ENCODE measurements at places on chromosomes 12 and 14. TPM values are rescaled to one million over a fixed set of nuclear protein-coding genes. Genes with fewer than 3 reads are reported as not detected.

The SDSL gene
- 24.5 TPM for total RNA-seq

The NRL gene
- 0.74 TPM for total RNA-seq

The BMP4 gene
- 2.5 TPM for total RNA-seq

The EGLN3 gene
- total RNA-seq: 5.0 TPM

The NUAK1 gene
- 5.0 TPM for total RNA-seq

The OTOGL gene
- total RNA-seq: not detected

The SYNE3 gene
- total RNA-seq: 0.70 TPM

The UTP20 gene
- total RNA-seq: 13.0 TPM

The UNC79 gene
- total RNA-seq: 0.01 TPM

The DNAJC22 gene
- total RNA-seq: 22.4 TPM

The BTG1 gene
- 51.6 TPM for total RNA-seq

The FAIM2 gene
- total RNA-seq: 0.01 TPM

The KLRG1 gene
- 1.8 TPM for total RNA-seq

The CD163 gene
- total RNA-seq: 0.06 TPM

The BCAT1 gene
- 12.2 TPM for total RNA-seq

The TBX5 gene
- not detected for total RNA-seq

The NKX2-1 gene
- 0.07 TPM for total RNA-seq

The NDUFB1 gene
- total RNA-seq: 335 TPM

The STXBP6 gene
- total RNA-seq: 2.7 TPM

The DHRS2 gene
- total RNA-seq: 6.2 TPM

The GDF11 gene
- total RNA-seq: 2.9 TPM

The ALDH1L2 gene
- 3.5 TPM for total RNA-seq

The TNFAIP2 gene
- 283 TPM for total RNA-seq

The CLEC4C gene
- not detected for total RNA-seq

The SMOC1 gene
- total RNA-seq: 18.2 TPM

The DACT1 gene
- 0.74 TPM for total RNA-seq

The BEGAIN gene
- 6.5 TPM for total RNA-seq

The NR4A1 gene
- total RNA-seq: 37.1 TPM

The CIT gene
- 13.1 TPM for total RNA-seq

The STRAP gene
- 190 TPM for total RNA-seq

The GPR137C gene
- 0.15 TPM for total RNA-seq

The OVCH1 gene
- not detected for total RNA-seq

The VASH1 gene
- 3.4 TPM for total RNA-seq

The SPRYD3 gene
- 38.2 TPM for total RNA-seq

The AGAP2 gene
- total RNA-seq: 0.23 TPM

All from A549 treated with AZD2906 at 1 μM for 4 hours (cell line).